ENCODE measurements at places on chromosomes 11 and 22.
A peak's percentile ranks its signal among the peaks of the same experiment; 100 is the strongest.

DNA sequence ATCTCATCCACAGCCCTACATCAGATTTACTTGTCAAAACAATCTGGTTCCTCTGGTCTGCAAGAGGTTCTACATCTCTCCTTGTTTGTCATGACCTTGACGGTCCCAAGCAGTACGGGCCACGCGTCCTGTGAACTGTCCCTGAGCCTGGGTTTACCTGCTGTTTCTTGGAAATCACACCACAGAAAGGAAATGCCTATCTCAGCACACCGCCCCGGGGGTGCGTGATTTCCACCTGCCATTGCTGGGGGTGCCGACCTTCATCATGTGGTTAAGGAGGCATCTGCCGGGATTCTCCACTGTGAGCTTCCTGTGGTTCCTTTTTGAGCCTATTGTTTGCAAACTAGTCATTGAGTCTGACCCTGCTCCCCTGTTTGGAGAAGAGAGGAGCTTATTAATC is 1363.4 kb downstream of the BRD1 start:
- no peak for DNase-seq

DNA sequence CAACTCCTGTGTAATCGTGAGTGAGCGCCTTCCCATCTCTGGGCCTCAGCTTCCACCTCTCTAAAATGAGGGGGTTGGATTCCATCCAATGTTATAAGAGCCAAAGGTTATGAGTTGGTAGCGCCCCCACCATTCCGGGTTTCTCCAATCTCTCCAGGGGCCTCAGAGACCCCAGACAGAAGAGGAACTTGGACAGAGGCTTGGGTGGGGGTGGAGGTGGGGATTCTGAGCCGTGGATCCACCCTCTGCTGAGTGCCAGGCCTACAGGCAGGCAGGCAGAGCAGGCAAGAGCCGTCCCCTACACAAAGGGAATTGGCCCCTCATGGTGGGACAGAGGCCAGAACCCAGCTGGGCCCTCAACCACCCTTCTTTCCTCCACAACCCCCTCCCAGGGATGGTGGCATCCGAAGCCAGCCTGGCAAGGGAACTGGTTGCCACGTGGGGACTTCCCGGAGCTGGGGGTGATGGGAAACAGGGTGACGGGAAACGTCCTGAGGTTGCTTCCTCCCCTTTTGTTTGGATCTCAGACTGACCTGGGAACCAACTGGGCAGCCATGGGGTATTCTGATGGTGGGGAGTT is 31.8 kb downstream of the TXN2 start:
- no peak for DNase-seq

GRCh38 chr11:942823-943222 is 17.2 kb downstream of the AP2A2 start:
- no peak for DNase-seq

GRCh38 chr11:106717222-106717621 is 301.1 kb downstream of the GUCY1A2 start:
- no peak for DNase-seq

GRCh38 chr11:2428322-2428795 is 16.0 kb downstream of the TRPM5 start:
- DNase-seq = peak; percentile 14

DNA sequence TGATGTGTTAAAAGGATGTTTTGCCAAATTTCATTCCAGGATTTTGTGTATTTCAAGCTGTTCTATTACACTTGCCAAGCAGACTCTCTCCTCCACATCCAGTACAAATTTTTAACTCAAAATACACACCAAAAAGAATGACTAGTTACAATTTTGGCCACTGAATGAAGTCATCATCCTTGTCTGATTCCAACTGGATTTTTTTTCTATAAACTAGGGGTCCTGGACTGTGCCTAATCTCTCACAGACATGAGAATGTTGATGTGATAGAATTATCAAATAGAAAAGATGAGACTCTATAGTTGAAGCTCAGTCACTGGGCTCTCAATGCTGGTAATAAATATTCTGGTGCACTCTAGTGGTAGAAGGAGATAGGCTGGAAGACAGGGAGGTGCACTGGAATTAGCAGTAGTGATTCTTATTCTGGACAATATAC is 85.8 kb downstream of the FANCF start:
- no peak for DNase-seq

DNA sequence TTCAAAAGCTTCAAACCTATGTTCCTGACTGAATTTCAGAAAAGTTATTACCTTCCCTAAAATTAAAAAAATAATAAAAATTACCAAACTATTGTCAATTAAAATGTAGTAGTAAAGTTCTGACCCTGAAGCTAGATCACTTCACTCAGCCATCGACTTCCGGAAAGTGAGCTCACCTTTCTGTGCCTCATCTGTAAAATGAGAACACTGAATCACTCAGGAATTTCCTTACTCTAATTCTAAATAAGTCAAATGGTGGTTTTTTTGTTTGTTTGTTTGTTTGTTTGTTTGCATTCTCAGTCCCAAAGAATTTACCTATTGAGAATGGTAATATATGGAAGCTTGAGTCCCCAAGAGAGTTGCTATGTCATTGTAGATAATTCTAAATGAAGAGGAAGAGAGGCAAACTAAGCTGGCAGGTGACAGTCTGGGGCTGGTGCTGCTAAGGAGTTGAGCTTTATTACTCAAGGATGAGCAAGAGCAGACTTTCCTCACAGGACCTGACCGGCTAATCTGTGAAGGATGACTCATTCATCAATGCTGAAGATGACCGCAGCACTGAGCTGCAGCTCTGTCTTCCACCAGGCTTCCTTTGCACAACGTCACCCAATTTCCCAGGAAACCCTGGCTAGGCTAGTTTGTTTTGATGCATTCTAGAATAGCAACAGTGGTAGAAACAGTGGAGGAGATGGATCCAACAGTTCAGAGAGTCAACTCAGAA is 248.8 kb downstream of the RAB38 start:
- peak; percentile 56 for DNase-seq

DNA sequence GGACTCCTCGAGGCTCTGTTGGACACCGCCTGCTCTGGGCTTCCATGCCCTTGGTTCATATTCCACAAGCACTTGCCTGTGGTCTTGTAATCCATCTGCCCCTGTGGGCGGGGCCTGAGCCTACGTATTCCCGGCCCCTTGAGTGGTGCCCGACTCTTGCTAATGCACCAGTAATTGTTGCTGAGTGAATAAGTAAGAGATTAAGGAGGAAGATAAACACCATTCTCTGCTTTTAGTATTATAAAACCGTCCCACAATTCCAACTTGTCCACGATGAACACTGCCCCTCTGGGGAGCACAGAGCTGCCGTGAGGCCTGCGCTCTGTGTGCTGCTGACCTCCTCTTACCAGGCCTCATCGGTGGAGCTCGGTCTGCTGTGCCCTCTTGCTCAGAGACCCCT is 50.3 kb downstream of the MICAL2 start:
- DNase-seq = no peak

- no peak for DNase-seq
Observed at GRCh38 chr11:113411536-113411935, 24.0 kb downstream of the ANKK1 start.

GRCh38 chr11:67493548-67494370 is 10.9 kb downstream of the AIP start:
- DNase-seq = no peak

- peak; percentile 61 for DNase-seq
Observed at GRCh38 chr22:30240541-30241417, 5.8 kb downstream of the LIF start.

- DNase-seq = no peak
Observed at GRCh38 chr22:30421695-30422480, 3.7 kb upstream of the MTFP1 start.

DNA sequence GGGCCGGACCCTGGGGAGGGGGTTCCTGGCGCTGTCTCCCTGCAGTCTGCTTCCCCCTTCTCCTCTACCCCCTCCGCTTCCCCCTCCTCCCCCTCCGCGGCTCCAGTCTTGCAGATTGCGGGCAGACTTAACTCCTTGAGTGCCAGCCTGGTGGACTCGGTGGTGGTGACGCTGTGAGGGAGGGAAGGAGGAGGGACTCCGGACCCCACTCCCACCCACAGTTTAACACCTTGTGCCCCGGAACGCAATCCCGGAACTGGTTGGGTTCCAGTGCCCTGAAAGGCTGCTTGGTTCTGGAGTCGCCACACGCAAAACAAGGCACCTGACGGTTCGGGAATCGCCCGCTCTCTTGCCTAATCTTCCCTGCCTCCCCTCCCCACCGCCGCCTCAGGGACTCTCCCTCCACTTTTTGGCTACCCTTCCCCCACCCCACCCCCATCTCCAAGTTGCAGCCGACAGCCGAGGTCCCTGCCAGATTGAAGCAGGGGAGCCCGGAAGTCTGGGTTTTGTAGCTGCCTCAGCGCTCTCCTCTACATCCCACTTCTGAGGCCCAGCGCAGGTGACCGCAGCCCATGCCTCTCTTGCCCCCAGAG is 3.9 kb upstream of the BCL9L start:
- peak; percentile 64 for DNase-seq

GRCh38 chr11:68998390-68998911 is 14.6 kb downstream of the MRGPRF start:
- peak; percentile 58 for DNase-seq

DNA sequence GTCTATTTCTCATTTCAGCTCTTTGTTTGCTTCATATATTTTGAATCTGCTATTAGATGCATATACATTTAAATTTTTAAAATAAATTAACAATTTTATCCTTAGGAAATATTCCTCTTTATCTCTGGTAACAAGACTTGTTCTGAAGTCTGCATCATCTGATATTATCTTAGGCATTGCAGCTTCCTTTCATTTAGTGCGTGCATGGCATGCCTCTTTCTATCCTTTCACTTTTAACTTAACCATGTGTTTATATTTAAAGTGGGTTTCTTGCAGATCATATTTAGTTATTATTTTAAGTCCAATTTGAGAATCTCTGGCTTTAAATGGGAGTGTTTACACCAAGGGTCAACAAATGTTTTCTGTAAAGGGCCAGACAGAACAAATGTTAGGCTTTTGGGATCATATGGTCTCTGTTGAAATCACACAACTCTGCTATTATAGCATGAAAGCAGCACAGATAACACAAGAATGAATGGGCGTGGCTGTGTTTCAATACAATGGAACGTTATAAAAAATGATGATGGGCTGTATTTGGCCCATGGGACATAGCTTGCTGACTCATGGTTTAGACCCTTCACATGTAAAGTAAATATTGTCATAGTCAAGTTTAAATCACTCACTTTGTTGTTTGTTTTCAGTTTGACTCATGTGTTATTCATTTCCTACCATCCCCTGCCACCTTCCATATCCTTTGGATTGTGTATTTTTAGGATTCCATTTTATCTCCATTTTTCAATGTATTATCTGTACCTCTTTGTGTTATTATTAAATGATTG is 83.9 kb upstream of the SNX19 start:
- peak; percentile 94 for DNase-seq

DNA sequence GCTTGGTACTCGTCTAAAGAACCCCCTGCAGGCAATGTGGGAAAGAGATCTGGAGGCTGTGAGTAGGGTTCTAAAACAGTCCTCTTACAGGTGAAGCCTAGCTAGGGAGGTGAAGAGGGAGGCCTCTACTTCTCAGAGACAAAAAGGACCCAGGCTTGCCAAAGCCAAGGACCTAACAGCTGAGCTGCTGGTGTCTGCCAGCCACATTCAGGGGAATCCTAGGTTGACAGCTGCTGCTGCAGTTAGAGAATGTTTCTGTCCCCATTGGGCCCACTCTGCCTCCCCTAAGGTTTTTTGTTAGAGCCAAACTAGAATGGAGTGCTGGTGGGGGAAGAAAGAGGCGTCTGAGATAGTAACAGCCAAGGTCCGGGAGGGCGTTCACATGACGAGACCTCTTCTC is 26.6 kb upstream of the TLCD5 start:
- no peak for DNase-seq

GRCh38 chr11:57566905-57567514 is 462 bp downstream of the UBE2L6 start:
- peak; percentile 23 for DNase-seq

- DNase-seq = no peak
Observed at GRCh38 chr11:57762235-57762861, 746 bp downstream of the CTNND1 start.

DNA sequence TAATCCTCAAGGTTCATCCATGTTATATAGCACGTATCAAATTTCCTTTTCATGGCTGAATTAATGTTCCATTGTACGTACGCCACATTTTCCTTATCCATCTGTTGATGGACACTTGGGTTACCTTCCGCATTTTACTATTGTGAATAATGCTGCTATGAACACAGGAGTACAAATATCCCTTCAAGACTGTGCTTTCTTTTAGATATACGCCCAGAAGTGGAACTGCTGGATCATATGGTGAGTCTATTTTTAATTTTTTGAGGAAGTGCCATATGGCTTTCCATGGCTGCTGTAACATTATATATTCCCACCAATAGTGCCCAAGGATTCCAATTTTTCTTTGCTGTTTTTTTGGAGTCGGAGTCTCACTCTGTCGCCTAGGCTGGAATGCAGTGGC is 6.0 kb downstream of the MRPL40 start:
- DNase-seq = no peak
